D721Med (cell line): ENCODE measurements at places on chromosomes 3 and 15.

- no peak for DNase-seq
These were observed 115.9 kb downstream of the VPS8 start for GRCh38 chr3:184927796-184928315.

DNA sequence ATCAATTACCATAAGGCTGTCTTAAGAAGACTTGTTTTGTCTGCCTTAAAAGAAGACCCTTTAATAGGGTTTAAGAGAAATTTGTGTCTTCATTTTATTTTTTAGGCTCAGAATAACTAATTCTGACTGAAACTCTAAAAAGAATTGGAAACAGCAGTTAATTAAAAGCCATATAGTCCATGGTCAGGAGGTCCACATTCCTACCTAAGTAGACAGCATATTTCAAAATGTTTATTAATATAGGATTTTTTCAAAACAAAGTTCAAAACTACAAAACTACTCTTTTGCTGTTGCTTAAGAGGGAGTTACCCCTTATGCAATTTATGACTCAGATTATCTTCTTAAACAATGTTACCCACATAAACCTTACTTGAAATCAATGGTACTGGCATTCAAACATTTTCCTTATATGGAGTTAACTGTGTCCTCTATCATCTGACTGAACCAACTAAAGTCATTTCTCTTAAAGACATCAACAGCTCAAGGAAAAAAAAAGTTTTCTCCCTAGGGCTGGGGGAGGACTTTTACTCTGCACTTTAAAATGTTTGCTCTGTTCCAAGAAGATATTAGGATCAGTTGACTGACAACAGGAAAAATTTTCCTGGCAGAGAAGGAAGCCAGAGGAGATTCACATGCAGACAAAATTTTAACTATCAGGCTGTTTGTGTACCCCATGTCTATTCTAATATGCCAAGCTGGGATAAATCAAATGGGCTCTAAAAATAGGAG, 56.8 kb upstream of the NANOGP8 start:
- no peak for DNase-seq

DNA sequence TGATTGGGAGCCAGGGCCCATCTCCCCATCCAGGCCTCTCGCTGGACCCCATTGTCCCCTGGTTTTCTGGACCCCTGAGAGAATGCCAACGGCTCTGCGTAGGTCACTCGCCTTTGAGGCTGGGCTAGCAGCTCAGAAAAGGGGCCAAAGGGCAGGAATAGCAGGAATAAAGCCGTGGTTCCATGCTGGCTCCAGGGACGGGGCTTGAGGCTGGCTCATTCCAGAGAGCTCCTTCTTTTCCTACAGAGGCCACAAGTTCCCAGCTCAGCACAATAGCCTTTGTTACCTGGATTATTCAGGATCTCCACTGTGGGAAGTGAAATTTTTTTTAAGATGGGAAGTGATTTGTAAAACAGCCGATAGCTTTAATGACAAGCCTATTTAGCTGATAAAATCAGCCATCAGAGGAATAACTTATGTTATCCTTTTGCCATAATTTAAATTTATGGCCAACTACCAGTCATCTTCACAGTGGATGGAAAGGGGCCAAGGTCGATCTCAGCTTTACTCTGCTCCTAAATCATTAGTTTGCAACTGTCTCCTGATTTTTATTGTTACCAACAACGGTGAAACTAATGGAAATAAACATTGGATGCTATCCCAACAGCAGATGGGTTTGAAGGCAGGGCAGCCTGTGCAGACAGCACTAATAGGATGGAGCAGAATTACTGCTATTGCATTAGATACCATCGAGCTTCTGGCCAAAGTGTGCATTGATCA, 124.3 kb downstream of the TMEM266 start:
- DNase-seq = no peak

GRCh38 chr3:9779075-9779593, 9.4 kb upstream of the CAMK1 start:
- DNase-seq = no peak

DNA sequence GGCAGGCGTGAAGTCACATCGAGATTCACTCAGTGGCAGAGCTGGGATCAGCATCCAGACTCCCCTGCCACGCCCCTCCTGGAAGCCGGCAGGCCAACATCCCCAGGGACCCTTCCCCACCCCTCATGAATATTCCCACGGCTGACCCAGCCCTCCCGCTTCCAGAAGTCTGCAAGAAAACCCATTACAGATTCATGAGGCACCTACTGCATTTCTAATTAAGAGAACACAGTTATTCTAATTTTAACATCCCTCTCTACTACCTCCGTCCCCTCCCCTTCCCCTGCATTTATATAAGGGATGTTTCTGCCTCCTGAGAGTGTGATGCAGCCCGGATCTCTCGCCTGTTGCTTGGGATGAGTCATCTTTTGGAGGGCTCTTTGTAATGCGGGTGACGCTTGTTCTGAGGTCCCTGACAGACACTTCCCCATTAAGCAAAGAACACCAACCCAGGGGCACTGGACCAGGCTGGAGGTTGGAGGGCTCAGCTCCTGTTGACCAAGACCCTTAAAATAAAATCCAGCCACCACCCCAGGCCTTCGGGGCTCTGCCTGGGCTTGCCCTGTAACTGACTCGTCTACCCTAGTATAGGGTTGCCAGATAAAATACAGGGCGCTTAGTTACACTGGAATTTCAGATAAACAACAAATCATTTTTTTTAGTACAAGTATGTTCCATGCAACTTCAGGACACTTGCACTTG, 118.7 kb downstream of the NUP210 start:
- DNase-seq = no peak

- DNase-seq = no peak
These were observed 22.1 kb downstream of the ZNF621 start for GRCh38 chr3:40546816-40547215.

GRCh38 chr15:31276596-31277298, 49.9 kb upstream of the KLF13 start:
- no peak for DNase-seq

GRCh38 chr3:37039161-37039846, 46.0 kb downstream of the MLH1 start:
- no peak for DNase-seq

- DNase-seq = no peak
These were observed 505.3 kb downstream of the FOXP1 start for GRCh38 chr3:71078199-71078598.

DNA sequence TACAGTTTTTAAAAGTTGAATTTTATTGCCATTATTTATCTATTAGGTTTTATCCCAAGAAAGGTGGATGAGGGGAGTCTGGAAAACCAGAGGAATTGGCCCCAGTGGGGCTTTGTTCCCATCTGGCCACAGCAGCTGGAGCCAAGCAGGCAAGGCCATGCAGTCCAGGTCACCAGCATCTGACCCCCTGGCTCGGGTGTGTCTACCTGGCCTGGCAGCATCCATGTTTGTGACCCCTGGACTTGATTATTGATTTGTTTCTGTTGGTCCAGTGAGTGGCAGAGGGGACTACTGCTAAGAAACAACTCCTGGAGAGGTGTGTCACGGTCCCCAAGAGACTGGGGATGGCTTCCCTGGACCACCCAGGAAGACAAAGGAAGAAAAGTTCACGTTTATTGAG, 111.1 kb downstream of the NUP210 start:
- no peak for DNase-seq

- no peak for DNase-seq
These were observed 994 bp downstream of the MESP1 start for GRCh38 chr15:89749951-89750559.

GRCh38 chr15:63759752-63760151, 74.0 kb downstream of the HERC1 start:
- DNase-seq = no peak

- no peak for DNase-seq
These were observed 3.7 kb downstream of the UBR1 start for GRCh38 chr15:43102187-43102586.

GRCh38 chr3:36257158-36257852, 123.0 kb upstream of the STAC start:
- DNase-seq = no peak

DNA sequence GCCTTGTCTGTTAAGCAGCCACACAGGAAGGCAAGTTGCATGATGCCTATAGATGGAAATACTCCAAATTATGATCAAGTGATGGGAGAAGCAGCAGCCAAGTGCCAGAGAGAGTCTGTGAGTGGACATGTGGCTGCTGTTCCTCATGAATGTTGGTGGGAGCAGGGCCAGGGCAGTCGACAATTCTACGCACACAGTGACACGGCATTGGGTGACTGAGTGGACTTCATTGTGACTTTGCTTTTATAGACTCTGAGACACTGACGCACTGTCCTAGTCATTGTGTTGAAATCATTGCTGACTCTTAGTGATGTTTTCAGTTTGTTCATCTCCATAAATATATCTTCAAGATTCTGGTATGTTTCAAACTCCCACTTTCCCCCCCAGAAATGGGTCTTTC, 246.3 kb upstream of the SEMA6D start:
- DNase-seq = no peak

GRCh38 chr3:40718209-40718608, 193.4 kb downstream of the ZNF621 start:
- DNase-seq = no peak
